ENCODE measurements at places on chromosomes 3 and 15. TPM values are rescaled to one million over a fixed set of nuclear protein-coding genes. Genes with fewer than 3 reads are reported as not detected.

CPN2 gene
- total RNA-seq: not detected

ERC2 gene
- total RNA-seq: not detected

B3GALNT1 gene
- total RNA-seq: 4.1 TPM

CPNE9 gene
- not detected for total RNA-seq

NEK10 gene
- total RNA-seq: 0.86 TPM

NIT2 gene
- total RNA-seq: 36.8 TPM

C15orf62 gene
- total RNA-seq: 1.1 TPM

PATL2 gene
- total RNA-seq: 36.8 TPM

GABRR3 gene
- total RNA-seq: not detected

PTX3 gene
- not detected for total RNA-seq

C2CD4A gene
- 0.40 TPM for total RNA-seq

KLF15 gene
- not detected for total RNA-seq

C3orf85 gene
- not detected for total RNA-seq

IL20RB gene
- total RNA-seq: 1.4 TPM

ASB14 gene
- not detected for total RNA-seq

PTPRG gene
- total RNA-seq: 0.13 TPM

SNX1 gene
- total RNA-seq: 129 TPM

TUSC2 gene
- total RNA-seq: 17.9 TPM

BSN gene
- 0.05 TPM for total RNA-seq

NDUFB5 gene
- total RNA-seq: 110 TPM

RPL39L gene
- 23.1 TPM for total RNA-seq

ROPN1B gene
- not detected for total RNA-seq

TRPM1 gene
- total RNA-seq: not detected

CDHR4 gene
- not detected for total RNA-seq

DNAH12 gene
- 0.03 TPM for total RNA-seq

THRB gene
- total RNA-seq: not detected

GPR171 gene
- 222 TPM for total RNA-seq

SLC49A4 gene
- 2.4 TPM for total RNA-seq

CCDC39 gene
- not detected for total RNA-seq

SMCO1 gene
- total RNA-seq: not detected

C3orf52 gene
- 2.5 TPM for total RNA-seq

CCNDBP1 gene
- total RNA-seq: 108 TPM

Data from activated CD4-positive, alpha-beta memory T cell treated with anti-CD3 and anti-CD28 coated beads, Interleukin-2, amount 10 ng/mL, durations not matched to agents 7 days and 5 days (primary cell).